ENCODE measurements at places on chromosomes 1 and 21.

- no peak for DNase-seq
These were observed 52.3 kb downstream of the PAPPA2 start for GRCh38 chr1:176515310-176515709.

- no peak for DNase-seq
These were observed at the start of gene GJA4 for GRCh38 chr1:34792868-34793727. TSS of gene GJA4 (plus strand) at chr1:34792999. CDS start at chr1:34794214, 1,215 bp downstream.

DNA sequence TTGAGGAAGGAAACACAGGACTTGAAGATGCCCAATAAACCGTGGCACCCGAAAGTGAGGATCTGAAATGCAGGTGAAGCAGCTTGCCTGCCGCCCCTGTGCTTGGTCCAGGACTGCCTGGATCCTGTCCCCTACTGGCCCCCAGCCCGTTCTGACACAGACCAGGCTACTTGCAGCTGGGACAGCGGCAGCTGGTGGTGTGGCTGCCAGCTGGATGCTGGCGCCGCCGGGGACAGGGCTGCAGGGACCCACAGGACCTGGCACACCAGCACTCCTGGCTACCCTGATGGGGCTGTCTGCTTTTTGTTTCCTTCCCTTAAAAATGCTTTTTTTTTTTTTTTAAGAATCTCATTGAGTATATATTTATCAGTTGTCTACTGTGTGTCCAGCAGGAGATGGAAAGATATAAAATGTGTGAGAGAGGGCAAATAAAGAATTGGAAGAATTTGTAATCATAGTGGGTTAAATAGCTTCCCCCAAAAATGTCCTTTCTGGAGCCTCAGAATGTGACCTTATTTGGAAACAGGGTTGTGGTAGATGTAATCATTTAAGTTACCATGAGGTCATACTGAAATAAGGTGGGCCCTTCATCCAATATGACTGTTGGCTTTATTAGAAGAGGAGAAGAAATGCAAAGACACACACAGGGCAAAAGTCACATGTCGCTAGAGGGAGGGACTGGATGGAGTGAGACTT is 165.6 kb downstream of the DSCAM start:
- peak; percentile 57 for DNase-seq

DNA sequence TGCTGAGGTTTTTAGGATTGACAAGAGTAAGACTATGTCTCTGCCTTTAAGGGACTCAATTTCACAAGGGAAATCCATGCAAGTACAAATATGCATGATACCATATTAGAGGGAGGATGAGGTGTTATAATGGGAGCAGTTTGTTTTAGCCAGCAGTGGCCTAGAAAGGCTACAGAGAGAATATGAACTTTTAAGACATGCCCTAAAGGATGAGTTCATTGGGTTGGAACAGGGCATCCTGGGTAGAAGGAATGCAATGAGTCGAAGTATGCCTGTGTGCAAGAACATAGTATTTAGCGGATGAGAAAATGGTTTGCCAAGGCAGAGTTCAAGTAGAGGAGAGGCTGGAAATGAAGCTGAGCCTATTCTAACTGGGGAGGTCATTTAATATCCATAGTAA is 32.6 kb upstream of the LEPR start:
- no peak for DNase-seq

- DNase-seq: no peak
These were observed 259.3 kb upstream of the SGIP1 start for GRCh38 chr1:66274634-66275033.

GRCh38 chr1:37481289-37482003 is 7.1 kb downstream of the ZC3H12A start:
- DNase-seq: no peak

- DNase-seq: no peak
These were observed 122.5 kb downstream of the KIF26B start for GRCh38 chr1:245277276-245277675.

DNA sequence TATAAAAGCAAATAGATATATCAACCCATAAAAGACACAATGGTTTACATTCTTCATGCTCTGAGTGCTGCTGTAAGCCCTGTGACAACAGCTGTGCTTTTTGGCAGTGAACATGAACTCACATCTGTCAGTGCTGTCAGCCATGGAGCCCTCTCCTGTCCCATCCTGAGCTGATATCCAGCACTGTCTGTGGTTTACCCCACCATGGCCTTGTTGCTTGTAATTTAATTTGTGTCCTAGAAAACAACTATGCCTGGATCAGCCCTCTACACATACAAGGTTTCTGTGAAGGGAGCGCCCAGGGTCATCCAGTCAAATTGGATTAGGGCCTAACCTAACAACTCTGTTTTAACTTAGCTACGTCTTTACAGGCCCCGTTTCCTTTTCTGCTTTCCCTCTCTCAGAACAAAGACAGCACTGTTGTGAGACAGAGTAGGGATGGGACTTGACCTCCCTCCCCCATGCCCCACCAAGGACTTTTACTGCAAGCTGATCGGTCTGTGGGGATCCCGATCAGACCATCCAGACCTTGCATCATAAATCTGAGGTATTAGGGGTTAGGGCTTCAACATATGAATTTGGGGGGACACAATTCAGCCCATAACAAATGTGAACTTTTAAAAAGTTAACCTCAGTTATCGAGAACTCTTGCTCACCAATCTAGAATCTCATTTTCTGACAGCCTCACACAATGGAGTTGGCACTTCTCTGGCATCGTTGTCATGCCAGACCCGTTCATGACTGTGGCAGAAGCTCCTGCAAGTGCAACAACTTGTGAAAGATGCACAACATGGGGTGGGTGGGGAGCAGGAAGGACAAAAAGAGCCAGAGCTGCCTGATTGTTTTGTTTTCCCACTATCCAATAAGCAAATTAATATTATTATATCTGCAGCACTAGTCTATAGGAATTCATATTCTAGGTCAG is 16.4 kb upstream of the SLC44A3 start:
- peak; percentile 86 for DNase-seq
